ENCODE measurements at places on chromosomes 13 and 19.

DNA sequence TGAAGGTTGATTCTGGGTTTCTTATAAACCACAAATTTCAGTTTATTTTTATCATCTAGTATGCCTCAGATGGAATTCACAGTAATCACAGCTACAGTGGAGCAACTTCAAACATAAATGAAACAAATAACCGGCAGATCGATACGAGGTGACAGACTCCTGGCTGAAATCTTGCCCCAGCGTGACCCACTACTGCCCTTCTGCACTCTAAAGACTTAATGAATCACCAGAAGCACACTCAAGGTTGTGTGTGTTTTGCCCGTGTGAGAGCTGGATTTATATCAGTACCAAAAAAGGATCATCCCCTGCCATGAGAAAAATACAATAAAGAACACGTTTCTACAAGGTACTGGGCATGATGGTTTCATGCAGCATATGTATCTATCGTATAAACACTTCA lies 161.7 kb downstream of the KLF12 start:
- DNase-seq, result no peak

- no peak for DNase-seq
Observed at GRCh38 chr13:51218626-51219025, 3.6 kb upstream of the FAM124A start.

DNA sequence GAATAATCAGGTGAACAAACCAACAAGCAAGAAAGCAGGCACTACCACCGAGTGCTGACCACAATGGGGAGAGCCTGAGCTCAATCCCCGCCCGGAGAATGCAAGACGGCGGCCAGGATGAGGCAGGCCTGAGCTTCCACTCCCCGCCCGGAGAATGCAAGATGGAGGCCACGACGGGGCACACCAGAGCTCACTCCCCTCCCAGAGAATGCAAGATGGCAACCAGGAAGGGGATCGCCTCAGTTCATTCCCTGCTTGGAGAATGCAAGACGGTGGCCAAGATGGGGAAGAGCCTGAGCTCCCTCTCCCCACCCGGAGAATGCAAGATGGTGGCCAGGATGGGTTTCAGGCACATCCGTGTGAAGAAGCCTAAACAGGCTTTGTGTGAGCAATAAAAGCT lies 24.7 kb upstream of the MIER2 start:
- no peak for DNase-seq

DNA sequence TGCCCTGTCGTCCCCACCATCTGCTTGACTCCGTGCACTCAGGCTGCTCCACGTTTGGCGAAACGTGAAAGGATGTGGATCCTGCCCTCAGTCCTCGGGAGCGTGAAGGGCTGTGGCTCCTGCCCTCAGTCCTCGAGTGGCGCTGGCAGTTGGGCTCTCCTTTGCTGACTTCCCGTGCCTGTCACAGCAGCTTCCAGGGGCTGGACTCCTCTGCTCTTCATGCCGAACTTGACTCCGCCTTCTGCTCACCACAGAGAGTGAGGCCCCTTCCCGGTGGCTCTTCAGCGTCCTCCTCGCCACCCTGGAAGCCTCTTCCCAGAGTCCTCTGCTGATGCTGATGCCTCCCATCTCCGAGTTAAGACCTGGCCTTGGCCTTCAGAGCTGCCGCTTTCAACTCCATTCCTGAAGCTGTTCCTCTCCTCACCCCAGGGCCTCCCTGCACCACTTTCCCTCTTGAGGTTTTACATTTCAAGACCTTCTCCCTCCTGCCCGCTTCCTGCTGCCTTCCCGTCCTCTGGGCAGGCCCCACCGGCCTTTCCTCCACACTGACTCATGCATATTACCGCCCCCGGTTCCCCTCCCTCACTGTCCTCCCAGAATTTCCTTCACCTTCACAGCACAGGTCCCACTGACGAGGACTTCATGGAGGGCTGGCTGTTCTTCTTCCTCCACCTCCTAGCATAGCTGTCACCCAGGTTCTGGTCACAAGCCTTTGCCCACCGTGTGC lies 111.7 kb downstream of the SHISA2 start:
- no peak for DNase-seq

GRCh38 chr13:100148422-100148821 lies 59.5 kb downstream of the PCCA start:
- DNase-seq, result no peak

DNA sequence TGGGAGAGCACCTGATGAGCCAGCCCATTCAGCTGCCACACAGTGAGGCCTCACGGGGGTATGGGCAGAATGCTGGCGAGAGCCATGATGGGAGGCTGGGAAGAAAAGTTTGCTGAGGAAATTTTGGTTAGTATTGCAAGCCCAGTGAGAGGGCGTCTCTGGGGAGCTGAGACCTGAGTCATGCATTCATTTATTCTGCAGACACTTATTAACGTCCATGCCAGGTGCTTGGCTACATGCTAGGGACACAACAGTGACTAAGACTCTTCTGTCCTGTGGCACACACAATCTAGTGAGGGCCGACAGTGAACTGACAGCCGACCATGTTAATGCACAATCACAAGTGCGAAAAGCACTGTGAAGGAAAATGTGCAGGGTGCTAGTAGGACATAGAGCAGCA lies 27.2 kb downstream of the WDR62 start:
- DNase-seq, result no peak

DNA sequence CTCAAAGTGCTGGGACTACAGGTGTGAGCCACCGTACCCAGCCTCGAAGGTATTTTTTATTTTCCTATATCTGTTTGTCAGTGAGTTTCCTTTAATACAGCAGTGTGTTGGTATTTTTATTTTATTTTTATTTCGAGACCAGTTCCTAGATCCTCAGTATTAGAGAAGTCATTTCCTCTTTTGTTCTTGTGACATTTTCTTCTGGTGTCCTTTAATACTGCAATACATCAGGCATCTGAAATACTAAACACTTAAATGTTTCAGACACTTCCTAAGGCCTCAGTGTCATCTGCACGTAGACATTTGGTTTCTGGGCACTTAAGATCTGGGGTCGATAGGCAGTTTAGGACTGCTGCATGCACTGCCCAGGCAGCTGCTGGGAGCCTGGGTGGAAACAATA lies 22.5 kb downstream of the GATAD2A start:
- no peak for DNase-seq

- no peak for DNase-seq
Observed at GRCh38 chr19:42023121-42023942, 29.3 kb upstream of the ATP1A3 start.

DNA sequence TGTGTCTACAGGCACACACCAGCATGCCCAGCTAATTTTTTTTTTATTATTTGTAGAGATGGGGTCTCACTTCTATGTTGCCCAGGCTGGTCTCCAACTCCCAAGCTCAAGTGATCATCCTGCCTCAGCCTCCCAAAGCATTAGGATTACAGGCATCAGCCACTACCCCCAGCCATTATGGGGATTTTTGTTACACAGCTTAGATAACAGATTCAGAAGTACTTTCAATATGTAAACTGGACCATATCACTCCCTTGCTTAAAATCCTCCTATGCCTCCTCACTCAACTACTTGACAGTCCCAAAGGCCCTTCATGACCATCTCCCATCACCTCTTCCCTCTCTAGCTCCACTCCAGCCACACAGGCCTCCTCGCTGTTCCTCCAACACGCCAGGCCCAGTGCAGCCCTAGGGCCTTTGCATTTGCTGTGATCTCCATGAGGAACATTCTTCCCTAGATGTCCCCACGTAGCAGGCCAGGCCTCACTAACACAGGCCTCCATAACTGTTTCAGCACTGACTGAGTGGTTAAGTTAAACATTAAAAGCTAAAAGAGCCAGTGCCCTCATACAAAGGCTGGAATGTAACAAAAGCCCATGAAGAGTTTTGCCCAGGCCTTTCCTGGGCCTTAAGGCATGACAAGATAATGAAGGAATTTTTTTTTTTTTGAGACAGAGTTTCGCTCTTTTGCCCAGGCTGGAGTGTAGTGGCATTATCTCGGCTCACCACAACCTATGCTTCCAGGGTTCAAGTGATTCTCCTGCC lies 2.5 kb downstream of the DOHH start:
- DNase-seq, result no peak
